Upper lobe of left lung (tissue), 6 donors: ENCODE measurements at places on chromosomes 11 and 22.
A peak's percentile ranks its signal among the peaks of the same experiment; 100 is the strongest.

DNA sequence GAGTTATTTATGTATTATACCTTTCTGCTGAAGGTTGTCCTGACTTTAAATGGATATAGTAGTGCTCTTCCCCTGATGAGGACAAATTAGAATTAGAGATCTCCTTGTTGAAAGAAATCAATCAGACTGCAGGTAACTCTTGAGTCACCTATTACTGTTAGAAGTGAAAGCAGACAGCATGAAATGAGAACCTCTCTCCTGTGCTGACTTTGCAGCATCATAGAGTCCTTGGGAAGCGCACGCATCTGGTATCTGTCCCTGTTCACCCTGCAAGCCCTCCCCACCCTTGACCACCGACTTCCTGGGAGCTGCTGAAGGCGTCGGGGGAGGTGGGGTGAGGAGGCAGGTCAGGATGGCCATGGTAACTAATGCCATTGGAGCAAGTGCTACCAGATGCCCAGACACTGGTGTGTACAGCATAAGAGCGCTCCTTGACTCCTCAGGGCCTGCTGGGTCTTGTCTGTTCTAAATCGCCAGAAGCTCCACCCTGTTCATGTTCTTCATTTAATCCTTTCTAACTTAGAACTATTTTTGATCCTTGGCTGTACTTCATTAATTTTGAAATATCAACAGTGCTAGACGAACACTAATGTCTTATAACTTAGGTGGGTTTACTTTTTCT is 143.9 kb downstream of the WNT7B start:
- DNase-seq, result no peak

DNA sequence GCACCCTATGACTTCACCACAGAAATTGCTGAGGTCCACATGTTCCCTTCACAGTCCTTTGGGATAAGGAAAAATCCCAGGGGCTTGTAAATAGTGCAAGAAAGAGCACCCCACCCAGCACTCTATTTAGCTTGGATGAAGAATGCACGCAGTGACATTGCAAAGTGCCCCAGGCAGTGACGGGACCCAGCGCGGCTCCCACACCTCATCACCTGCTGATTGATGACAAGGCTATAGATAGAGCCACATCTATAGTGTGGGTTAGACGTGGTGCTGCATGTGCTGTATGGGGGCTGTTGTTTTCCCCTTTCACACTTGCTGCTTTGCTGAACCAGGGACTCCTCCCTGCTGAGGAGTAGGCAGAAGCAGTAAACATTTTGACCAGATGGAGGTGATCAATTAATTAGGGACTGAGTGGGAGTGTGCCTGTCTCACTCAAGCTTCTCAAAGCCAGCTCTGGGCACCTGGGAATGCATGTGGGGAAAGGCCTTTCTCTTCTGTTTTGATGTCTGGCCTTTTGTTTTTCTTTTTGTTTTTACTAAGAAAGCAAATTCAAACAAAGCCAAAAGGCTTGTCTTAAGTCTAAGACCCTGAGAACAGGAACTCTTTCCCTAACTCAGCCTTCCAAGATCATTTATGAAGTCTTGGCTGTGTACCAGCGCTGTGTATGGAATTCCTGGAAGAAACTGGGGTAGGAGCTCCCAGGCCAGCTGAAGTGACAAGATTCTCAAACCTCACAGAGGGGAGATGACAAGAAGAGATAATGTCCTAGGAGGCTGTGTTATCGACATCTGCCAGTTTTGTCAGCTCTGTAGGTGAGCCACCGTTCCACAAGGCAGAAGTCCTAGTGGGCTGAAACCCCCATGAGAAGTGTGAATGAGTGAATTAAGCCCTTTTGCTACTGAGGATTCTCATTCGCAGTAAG is 219.7 kb downstream of the BARX2 start:
- DNase-seq, result no peak

DNA sequence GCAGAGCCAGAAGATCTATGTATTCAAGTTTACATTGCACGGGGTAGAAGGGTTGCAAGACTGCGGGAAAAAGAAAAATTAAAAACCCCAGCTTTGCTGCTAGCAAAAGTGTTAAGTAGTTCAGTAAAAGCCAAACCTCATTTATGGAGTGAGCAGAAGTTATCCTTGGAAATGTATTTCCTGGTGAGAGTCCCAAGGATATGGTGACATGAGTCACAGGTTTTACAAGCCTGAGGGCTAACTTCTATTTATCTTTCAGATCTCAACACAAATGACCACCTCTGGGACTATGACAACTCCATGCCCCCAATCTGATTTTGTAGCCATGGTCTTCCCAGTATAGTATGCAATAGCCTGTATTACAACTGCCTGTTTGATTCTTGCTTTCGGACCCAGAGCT is 26.1 kb downstream of the ABTB2 start:
- no peak for DNase-seq

DNA sequence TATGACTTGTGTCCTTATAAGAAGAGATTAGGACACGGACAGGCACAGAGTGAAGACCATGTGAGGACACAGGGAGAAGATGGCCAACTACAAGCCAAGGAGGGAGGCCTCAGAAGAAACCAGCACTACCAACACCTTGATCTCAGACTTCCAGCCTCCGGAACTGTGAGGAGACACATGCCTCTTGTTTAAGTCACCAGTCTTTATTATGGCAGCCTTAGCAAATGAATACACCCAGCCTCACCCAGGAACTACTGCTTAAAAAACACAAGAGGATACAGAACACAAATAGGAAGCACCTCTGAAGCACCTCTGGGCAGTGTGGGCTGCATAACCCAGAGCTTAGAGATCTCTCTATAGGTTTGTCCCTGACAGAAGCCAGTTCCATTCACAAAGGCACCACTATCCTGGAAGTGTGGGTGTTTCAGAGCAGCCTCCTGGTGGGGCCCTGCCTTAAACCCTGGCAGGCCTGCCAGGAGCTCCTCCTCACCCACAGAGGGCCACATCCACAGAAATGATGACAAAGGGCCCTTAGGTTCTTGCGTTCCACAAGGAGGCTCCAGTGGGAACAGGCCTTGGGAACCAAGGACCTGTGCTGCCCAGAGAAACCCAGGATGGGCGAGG is 58.8 kb downstream of the CHRDL2 start:
- no peak for DNase-seq

- no peak for DNase-seq
Measured at GRCh38 chr11:113504586-113504985, 29.4 kb upstream of the DRD2 start.

GRCh38 chr11:125685228-125685627 is 4.6 kb upstream of the ACRV1 start:
- no peak for DNase-seq

- no peak for DNase-seq
Measured at GRCh38 chr11:20839231-20839630, 169.8 kb downstream of the NELL1 start.

DNA sequence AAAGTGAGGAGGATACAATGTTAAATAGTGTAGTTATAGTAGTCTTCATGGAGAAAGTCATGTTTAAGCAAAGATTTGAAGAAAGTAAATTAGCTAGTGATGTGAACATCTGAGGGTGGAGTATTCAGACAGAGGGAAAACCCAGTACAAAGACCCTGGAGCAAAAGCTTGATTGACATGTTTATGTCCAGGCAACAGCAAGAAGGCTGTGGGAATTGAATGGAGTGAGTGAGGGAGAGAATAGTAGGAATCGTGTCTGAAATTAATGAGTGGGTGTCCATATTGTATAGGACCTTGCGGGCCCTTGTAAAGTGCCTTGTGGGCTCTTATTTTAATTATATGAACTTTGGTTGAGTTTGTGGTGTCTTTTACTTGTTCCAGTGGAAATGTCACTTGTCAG is 424.1 kb upstream of the KIRREL3 start:
- no peak for DNase-seq

GRCh38 chr11:78961247-78961646 is 386.6 kb upstream of the NARS2 start:
- DNase-seq, result peak; percentile 27

- no peak for DNase-seq
Measured at GRCh38 chr11:10979529-10979928, 121.7 kb upstream of the ZBED5 start.

DNA sequence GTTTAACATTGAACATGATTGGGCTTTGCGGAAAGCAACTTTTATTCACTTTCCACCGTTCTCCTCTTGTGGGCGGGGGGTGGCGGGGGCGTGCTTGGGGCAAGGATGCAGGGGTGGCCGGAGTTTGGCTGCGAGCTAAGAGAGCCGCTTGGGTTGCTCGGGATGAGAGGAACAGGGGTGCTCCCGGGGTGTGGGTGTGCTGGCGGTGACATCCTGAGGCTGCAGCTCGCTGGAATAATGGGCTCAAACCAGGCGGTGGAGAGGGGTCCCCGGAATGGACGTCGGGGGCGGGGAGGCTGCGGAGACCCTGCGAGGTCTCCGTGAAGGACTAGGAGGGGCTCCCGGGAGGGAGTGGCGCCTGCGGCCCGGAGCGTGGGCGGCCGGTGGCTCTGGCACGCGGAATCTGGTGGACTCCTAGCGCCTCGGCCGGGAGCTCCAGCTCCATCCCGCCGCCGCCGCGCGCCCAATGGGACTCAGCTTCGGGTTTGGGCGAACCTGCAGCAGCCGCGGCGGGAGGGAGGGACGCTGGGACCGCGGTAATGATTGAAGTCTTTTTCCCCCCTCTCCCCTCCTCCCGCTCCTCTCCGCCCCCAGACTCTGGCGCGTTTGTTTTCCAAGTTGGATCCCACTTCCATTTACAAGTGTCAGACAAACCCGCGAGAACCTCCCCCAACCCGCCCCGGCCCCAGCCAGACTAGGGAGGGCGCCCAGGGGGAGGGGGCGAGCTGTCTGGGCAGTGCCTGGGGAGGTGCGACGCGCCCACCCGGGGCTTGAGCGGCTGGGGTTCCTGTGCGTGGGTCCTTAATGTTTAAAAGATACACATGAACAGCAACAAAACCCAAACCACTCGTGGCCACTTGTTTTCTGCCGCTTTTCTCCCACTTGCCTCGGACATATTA is 2.0 kb downstream of the FAT3 start:
- peak; percentile 88 for DNase-seq

- DNase-seq, result no peak
Measured at GRCh38 chr11:61325649-61326414, 7.1 kb downstream of the DDB1 start.

DNA sequence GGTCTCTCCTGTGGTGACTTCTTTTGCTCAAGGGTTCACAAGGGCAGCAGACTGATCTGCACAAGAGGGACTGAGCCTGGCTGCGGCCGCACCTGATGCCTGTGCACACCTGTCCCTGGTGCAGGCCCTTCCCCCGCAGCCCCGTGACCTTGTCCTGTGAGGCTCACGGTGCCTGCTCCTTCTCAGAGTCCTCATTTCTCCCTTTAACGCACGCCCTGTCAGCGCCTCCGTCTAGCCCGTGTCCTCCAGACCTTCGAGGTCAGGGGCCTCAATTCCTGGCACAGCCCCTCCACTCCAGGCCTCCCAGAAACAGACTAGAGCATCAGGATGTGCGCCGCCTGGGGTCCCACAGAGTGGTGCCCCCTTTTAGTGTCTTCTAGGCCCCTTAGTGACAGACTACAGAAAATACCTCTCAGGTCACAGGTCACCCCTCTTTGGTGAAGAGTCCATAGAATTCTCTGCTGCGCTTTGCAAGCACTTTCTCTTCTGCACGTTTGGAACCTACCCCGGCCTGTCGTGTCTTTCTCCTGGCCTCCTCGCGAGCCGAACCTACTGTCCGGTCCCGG is 1.0 kb upstream of the DRD4 start:
- DNase-seq, result no peak

DNA sequence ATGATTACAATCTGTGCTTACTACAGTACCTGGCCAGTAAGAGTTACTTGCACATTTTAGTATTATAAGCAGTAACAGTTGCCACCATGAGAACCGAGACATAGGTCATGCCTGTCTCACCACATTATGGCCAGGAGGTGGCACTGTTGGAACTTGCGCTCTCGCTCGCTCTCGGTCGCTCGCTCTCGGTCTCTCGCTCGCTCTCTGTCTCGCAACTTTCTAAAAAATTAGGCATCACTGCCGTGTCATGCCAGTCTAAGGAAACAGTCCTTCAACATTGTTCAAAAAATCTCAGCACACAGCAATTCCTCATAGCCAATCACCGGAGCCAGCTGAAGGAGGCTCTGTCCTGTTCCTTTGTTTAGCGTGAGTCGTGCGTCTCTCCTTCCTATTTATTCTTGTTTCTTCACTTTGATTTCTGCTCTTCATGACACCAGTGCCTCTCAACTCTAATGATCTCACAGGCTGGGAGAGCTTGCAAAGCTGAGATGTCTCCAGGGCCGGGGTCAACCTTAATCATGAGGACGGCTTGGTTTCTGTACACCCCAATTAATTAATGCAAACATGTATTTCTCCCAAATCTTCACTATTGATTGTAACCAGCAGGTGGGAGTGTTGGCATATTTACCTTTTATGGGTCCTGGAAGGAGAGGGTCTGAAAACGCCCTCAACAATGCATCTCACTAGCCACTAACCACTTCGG is 6.3 kb upstream of the ADAMTS8 start:
- DNase-seq, result no peak

- no peak for DNase-seq
Measured at GRCh38 chr11:45371251-45372115, 85.3 kb upstream of the SYT13 start.

GRCh38 chr22:31143038-31143437 is 2.7 kb upstream of the PLA2G3 start:
- no peak for DNase-seq

DNA sequence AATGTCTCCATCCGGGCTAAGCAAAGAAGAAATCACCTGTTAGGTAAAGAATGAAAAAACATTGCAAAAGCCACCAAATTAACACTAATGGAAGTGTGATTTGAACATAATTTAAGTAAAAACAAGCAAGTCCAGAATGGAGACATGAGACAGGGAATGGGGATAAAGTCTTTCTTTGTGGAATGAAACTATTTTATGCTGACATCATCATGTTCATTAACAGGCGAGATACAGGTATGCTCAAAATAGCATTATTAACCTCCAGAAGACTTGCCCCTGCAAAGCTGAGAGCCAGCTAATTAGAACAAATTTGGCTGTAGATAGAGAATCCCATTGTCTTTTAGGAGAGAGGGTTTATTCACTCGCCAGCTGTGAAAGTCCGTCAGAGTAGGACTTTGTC is 4.9 kb upstream of the LARGE1 start:
- no peak for DNase-seq

- DNase-seq, result no peak
Measured at GRCh38 chr11:117230999-117231841, 653 bp downstream of the PCSK7 start.

DNA sequence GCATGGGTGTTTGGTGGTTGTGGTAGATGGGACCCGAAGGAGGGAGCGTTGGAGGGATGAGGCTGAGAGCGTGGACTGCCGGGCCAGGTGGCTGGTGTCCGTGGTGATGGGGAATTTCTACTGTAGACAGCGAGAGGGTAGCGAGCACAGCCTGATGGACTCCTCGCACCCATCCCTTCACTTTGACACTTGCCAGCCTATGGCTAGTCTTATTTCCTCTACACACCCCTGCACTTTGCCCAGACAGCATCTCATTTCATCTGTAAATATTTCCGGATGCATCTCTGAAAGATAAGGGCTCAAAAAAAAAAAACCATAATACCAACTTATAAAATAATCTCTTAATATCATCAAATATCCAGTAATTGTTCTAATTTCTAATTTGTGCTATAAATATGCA is 5.8 kb downstream of the OMP start:
- DNase-seq, result no peak

DNA sequence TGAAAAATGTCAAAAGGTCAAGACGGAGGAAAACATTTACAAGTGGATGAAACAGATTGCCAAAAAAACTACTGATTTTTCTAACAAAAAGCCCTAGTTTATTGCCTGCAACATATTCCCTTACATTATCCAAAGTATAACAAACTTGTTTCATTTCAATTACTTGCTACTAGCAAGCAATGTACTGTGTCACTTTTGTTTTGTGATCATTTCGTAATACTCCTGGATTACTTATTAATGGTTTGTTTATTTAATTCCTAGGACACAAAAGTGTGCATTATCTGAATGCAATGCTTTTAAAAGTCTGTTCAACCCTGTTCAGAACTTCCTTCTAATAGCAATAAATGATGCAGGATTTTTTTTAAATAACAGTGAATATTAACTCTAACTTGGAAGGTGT is 50.9 kb downstream of the CCDC34 start:
- DNase-seq, result no peak
